ENCODE measurements at places on chromosomes 2 and 18. TPM values are rescaled to one million over a fixed set of nuclear protein-coding genes. Genes with fewer than 3 reads are reported as not detected.

The RSAD2 gene
- total RNA-seq: 1.7 TPM

The BZW1 gene
- 189 TPM for total RNA-seq

The NAT8 gene
- total RNA-seq: 27.6 TPM

The SP110 gene
- total RNA-seq: 9.9 TPM

The PSMA8 gene
- 0.14 TPM for total RNA-seq

The COBLL1 gene
- 16.3 TPM for total RNA-seq

The PLGLB1 gene
- total RNA-seq: 90.0 TPM

The SULT1C2 gene
- total RNA-seq: 8.9 TPM

The CROCC2 gene
- total RNA-seq: under 0.01 TPM

- no peak for DNase-seq
These were observed 477.6 kb downstream of the FBXO15 start for GRCh38 chr18:73670039-73670438.

GRCh38 chr2:71889759-71890684, 257.6 kb downstream of the CYP26B1 start:
- peak; percentile 27 for DNase-seq

GRCh38 chr2:177394594-177394973, 2.0 kb downstream of the AGPS start:
- DNase-seq: no peak

DNA sequence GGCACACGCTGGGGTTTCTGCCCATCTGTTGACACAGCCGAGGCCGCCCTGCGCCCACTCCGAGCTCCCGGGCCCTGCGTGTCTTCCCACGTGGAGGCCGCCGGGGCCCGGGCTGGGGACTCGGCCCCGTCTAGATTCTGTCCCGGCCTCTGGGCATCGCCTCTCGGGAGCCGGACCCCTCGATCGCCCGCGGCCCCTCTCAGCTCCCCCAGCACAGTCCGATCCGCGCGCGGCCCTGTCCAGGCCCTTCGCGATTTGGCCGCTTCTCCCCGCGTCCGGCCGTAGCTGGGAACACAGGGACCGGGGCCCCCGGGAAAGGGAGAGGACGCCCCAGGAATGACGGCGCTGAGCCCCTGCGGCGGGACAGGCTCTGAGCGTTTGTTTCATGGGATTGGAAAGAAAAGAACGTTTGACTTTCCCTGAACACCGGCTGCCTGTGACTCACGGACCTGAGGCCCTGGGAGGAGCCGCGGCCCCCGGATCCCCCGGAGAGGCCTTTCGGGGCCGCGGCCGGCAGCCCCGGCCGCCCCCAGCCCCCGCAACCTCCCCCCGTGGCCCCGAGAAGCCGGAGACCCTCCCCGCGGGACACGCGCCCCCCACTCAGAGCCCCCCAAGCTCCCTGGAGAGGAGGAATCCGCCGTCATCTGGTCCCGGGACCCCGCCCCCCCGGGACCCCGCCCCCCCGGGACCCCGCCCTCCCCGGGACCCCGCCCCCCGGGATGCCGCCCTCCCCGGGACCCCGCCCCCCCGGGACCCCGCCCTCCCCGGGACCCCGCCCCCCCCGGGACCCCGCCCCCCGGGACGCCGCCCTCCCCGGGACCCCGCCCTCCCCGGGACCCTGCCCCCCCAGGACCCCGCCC, 62.7 kb upstream of the CTDP1 start:
- no peak for DNase-seq

GRCh38 chr2:877747-878146, 72.9 kb upstream of the SNTG2 start:
- no peak for DNase-seq

GRCh38 chr2:39640107-39640506, 25.6 kb upstream of the TMEM178A start:
- DNase-seq: no peak

DNA sequence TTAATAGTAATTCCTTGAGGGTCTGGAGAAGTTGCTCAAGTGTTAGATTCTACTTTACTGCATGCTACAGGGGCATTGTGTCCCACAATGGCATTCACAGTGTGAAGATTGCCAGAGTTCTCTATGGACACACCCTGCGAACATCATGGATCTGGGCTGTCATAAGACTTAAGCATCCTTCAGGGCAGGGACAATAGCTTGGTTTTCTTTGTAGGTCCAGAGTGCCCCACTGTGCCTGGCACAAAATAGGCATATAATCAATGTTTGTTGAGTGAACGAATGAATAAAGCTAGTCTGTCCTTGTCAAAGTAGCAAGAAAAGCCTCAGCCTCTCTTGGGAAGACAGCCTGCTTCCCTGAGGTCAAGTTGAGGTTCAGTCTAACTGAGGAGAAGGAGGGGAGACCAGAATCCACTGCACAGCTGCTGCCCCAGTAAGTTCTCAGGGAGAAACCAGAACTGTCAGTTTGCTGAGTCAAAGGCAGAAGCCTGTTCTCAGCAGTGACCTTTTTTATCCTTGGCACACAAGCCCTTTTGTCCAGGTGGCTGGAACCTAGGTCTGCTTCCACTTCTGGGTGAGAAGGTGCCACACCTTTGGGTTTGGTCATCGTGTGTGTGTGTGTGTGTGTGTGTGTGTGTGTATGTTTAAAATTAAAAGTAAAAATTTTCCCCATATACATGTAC, 15.0 kb downstream of the INPP4A start:
- DNase-seq: peak; percentile 20

DNA sequence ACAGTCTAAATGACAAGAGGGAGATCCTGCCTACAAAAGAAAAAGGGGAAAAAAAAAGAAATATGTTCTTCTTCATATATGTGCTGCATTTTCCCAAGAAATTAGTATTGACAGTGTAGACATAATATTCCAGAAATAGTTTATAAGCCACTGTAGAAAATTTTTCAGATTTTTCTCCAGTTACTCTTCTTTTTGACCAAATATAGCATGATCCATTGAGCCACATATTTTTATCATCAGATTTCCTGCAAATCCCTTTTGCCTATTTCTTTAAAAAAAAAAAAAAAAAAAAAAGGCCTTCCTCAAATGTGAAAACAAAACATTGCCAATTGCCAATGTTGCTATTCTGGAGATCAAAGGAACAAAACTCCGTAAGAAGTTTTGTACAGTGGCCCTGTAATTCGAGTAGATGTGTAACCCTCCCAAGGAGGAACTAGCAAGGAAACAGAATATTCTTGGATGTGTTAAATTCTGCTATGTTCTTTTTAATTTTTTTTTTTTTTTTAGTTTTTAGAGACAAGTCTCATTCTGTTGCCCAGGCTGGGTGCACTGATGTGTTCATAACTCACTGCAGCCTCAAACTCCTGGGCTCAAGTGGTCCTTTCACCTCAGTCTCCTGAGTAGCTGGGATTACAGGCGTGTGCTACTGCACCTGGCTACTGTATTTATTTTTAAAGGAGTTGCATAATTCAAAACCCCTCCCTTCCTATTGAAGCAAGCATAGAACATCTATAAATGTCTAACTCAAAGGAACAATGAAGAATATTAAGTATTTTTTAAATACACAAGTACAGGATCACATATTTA, 12.5 kb upstream of the CABYR start:
- DNase-seq: no peak

DNA sequence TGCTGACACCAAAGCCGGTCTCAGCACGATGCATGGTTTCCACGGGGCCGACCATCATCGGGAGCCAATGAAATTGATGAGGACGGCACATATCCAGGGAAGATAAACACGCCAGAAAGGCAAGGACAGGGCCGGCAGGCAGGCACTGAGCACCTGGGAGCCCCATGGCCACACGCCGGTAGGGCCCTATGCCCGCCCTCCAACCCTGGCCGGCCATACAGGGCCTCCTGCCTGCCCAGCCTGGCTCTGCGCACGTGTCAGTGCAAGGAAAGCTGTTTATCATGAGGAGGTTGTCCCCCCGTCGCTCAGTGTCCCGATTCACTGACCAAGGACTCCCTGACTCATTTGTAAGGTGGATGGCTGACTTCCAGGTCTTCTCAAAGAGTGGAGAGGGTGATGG, 237.5 kb downstream of the GLI2 start:
- DNase-seq: no peak

DNA sequence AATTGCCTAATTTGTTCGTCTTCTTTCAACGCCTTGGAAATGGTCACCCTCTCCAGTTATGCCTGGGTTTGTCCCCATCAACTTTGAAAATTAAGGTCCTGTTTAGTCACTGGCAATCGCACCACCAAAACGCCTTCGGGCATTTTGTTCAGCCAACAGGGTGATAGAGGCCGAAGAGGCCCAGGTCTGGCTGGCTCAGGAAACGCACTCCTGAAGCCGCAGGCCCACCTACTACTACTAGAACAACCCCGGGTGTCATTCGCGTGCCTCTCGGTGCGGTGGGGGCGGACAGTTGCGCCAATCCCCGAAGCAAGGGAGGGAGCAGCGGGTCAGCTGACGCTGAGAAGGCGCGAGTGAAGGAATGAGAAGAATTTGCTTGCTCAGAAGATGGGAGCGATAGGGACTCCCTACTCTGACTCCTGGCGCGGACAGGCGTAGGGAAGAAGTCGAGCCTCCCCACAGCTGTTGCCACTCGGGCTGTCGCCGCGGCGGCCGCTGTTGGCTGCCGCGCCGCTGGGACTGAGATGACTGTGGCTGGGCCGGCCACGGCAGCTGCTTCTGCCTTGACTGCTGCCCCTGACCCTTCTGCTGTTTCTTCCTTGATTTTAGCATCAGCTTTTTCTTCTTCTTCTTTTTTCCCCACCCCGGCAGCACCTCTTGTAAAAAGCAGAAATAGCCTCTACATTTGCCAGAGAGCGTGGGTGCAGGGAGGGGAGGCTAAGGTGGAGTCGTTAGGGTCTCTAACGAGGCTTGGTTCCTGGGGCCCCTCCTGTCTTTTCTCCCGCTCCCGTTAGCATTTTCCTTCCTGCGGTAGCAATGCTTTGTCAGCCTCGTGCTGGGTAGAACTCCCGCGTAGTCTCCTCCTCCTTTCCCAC, 387.6 kb downstream of the FIGN start:
- DNase-seq: peak; percentile 43

GRCh38 chr2:176080540-176081375, 3.0 kb downstream of the EVX2 start:
- peak; percentile 31 for DNase-seq

DNA sequence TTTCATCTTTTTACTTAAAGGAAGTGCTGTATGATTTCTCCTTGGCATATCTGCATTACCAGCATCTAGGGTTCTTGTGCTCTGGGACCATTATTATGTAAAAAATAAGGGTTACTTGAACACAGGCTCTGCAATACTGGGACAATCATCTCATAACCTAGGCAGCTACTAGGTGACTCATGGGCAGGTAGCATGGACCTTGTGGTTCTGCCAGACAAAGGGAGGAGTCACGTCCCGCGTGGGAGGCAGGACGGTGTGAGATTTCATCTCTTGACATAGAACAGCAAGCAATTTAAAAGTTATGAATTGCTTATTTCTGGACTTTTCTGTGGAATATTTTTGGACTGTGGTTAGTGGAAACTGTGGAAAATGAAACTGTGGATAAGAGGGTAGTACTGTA, 34.1 kb downstream of the ASAP2 start:
- DNase-seq: no peak

DNA sequence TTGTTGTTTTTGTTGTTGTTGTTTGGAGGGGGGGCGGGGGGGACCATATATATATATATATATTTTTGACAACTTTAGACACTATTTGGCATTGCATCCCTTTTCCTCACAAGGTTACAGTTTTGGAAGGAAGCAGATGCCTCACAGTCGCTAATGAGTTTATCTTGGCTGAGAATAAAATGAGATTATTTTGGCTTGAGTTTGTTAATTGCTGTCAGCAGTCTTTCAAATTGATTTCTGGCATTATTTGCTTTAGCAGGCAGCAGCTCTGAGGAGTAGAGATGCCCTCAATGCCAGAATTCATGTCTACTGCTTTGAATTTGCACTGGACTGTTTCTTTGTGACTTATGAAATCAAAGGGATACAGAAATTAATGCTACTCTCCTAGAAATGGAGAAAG, 595.2 kb upstream of the HNMT start:
- no peak for DNase-seq

GRCh38 chr2:26300234-26300925, 45.6 kb upstream of the SELENOI start:
- DNase-seq: no peak

GRCh38 chr18:8997634-8998033, 104.9 kb upstream of the NDUFV2 start:
- no peak for DNase-seq

- DNase-seq: no peak
These were observed 64.1 kb downstream of the FBXO15 start for GRCh38 chr18:74083557-74083952.

DNA sequence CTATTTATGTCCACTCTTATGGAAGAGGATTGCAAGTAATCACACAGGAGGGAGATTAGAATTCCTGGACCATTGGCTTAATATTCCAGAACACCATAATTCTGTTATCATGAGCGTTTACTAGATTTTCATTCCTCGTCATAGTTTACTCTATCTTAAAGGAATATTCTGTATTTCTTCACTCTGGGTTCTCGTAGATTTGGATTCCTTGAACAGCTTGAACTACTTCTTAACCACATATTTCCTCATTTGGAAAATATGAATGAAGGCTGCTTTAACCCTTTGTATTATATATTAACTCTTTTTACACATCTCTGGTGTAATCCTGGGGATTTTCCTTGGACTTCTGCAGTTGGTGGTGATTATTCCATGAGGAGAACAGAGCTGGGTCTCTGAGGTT, 46.3 kb upstream of the CCBE1 start:
- no peak for DNase-seq

GRCh38 chr2:191222952-191223351, 22.3 kb upstream of the MYO1B start:
- no peak for DNase-seq

GRCh38 chr2:63048367-63049171, 2.1 kb upstream of the OTX1 start:
- DNase-seq: no peak

DNA sequence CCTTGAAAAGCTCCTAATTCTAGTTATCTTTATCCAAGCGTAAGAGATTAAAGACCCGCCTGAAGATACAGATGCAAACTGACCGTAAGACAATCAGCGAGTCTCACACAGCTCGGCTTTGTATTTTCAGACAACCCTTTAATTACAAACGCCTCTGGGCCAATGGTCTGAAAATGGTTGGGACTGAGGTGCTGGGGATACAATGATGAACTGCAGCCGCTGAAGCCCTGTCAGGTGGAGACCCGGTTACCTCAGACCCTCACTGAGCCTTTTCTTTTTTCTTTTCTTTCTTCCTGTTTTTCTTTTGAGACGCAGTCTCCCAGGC, 715 bp upstream of the CFAP36 start:
- no peak for DNase-seq

DNA sequence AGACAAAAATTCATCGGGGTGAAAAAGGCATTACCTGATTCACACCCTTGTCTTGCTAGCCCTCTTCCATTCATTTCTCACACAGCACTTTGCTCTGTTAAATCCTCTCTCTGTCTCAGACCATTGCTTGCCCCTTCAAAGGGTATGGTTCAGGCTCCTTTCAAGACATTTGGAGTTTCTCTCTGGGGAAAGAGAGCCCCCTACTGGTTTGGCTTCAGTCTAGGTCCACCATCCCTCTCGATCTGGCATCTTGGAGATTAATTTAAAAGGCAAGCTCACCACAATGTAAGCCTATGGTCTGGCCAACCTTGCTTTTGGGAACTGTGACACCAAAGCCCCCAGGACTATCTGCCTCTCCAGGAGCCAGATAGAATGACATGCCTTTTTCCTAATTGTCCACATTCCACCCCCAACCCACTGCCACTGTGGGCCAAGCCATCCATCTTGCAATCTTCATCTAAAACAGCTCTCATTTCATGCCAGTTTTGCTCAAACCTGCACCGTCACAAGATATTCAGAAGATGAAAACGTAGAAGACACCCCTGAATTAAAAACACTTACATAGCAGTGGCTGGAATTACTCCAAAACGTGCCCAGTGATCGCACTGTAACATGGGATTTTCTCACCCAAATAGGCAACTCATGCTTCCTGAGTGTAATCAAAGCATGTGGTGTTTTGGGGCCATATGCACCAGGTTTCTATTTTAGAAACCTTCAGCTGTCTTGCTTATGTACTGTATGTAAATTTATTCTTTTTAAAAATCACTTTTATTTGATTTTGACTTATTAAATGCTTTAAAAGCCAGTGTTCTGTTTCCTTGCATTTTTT, 93.9 kb downstream of the FARSB start:
- no peak for DNase-seq

All from liver (tissue), 10 donors.